ENCODE measurements at places on chromosomes 7 and 10. TPM values are rescaled to one million over a fixed set of nuclear protein-coding genes. Genes with fewer than 3 reads are reported as not detected.

The CCDC186 gene
- total RNA-seq, result 6.9 TPM

The OGDH gene
- total RNA-seq, result 109 TPM

The TAS2R5 gene
- 0.10 TPM for total RNA-seq

The LIPF gene
- total RNA-seq, result not detected
